CD4-positive, alpha-beta T cell (primary cell): ENCODE measurements at places on chromosomes 1 and 21.

DNA sequence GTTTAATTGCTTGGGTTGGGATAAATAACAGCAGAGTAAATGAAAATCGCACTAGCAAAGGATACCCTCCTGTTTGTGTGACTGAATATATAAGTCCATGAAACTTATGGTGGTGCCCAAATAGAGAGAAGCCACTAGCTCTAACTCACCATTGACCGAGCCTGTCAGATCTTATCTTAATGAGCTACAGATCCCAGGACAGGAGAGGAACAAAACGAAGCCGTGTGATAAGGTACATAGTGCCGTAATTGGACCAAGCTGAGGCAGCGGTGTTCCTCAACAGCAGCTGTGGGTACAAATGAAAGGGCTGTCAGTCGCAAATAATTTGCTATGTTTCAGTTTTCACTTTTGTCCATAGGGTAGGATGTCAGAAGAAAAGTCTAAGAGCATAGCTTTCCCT lies 276.1 kb downstream of the PTBP2 start:
- no peak for DNase-seq

DNA sequence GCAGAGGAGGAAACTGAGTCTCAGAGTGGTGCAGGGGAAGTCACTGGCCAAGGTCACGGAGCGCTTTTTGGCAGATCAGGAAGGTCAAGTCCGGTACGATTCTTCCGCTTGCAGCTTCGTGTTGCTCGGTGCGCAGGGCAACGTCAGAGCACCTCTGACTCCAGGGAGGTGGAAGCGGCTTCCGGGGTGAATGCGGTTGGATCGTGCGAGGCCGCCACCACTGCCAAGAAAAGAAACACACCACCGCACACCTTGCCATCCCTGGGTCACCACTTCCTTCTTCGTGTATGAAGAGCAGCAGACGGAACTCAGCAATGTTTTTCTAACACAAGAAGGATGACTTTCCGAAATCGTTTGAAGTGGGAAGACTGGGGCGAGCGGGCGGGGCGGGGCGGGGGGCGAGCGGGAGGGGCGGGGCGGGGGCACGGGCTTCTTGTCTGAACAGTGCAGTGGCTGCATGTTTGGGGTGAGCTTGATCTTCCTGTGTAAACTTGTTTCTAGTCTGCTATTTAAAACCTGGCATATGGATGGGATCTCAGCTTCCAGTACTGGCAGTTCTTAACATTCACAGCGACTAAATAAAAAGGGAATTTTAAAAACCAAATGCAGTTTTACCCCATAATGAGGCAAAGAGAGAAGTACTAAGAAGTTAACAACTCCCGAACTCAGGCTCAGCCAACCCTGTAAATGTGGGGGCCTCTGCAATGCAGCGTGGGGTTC lies 300.0 kb downstream of the RRAGC start:
- DNase-seq = peak; percentile 91

DNA sequence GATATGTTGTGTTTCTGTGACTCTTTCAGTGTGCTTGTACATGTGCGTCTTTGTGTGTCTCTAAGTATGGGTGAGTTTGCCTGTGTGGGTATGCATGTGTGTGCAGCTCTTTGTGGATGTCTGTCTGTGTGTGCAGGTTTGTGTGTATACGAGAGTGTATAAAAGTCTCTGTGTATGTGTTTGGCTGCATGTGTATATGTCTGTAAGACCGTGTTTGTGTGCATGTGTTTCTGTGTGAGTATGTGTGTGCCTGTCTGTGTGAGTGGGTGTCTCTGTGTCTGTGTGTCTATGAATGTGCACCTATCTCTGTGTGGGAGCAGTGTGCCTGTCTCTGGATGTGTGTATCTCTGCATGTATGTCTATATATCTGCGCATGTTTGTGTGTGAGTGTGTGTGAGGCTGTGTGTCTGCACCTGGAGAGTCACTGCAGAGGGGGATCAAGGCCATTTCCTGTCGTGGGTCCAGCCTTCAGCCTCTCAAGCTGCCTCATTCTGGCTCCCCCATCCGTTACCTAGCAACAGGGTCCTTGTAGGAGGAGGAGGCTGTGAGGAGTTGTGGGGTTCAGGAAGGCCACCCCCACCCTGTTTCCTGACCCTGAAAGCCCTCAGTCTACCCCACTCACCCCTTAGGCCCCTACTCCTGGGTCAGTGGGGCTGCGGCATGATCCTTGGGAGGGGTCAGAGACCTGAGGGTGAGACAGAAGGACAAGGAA lies 10.4 kb downstream of the FGR start:
- DNase-seq = no peak

DNA sequence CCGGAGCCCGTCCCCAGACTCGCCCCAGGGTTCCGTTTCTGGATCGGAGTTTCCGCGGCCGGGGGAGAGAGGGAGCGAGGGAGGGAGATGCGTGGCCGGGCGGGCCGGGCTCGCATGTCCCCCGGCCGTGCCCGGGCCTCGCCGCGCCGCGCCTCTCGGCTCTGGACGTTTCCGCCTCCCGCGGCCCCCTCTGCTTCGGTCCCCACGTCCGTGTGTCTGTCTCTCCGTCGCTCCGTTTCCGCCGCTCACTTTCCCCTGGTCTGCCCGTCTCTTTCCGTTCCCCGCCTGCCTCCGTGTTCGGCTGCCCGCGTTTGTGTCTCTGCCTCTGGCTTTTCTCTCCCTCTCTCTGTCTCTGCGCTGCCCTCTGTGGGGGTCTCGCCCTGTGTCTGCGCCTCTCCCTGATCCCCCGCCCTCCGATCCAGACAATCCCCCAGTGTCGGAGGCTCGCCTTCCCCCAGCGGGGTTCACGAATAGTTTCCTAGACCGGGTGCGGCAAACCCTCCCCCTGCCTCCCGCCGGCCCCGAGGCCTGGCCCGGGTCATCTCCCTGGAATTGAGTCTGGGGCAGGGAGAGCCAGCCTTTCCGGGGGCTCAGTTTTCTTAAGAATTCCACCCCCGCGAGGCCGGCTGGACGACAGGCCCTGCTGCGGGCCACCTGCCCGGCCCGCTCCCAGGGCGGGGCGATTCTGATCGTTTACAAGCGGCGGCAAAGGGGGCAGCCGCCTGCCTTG lies 735 bp downstream of the NBL1 start:
- DNase-seq = peak; percentile 63

- DNase-seq = no peak
These were observed 49.4 kb upstream of the COL18A1 start for GRCh38 chr21:45355573-45355972.

DNA sequence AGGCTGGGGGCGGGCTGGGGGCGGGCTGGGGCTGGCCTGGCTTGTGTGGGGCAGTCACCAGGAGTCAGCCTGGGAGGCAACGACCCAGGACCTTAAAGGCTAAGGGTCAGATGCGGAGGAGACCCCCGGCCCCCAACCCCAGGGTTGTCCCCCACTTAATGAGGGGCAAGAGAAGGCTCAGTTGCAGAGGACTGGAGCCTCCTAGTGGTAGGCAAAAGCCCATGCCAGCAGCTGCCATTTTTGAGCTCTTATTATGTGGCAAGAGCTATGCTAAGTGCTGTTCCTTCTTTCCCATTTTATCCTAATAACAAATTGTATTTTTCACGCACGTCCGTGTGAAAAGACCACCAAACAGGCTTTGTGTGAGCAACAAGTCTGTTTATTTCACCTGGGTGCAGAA lies 8.0 kb downstream of the KIAA1614 start:
- DNase-seq = no peak

GRCh38 chr1:180163041-180163440 lies 8.4 kb downstream of the QSOX1 start:
- no peak for DNase-seq

GRCh38 chr1:118206966-118207365 lies 21.9 kb upstream of the SPAG17 start:
- no peak for DNase-seq

DNA sequence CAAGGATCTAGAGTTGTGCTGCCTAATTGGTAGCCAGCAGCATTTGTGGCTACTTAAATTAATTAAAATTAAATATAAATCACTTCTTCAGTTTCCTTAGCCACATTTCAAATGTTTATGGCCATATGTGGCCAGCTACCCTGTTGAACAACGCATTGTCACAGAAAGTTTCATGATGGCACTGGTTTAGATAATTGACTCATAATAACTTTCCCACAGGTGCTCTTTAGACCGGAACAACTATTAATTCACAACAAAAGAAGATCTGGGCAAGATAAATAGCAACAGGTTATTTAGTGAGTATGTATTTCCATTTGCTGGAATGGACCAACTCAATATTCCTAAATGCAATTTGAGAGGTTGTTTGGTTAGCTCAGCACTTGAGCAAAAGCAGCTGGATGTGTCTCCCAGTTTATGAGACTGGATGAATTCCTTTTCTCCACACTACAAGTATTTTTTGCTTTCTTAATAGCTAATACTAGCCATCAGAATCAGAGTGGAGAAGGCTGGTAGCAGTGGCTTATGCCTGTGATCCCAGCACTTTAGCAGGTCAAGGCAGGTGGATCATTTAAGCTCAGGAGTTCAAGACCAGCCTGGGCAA lies 3.7 kb upstream of the AMIGO1 start:
- DNase-seq = no peak

GRCh38 chr1:18575620-18576019 lies 55.0 kb upstream of the PAX7 start:
- DNase-seq = peak; percentile 35

GRCh38 chr1:99004861-99005442 lies at the start of gene PLPPR5:
TSS of gene PLPPR5 (minus strand) at chr1:99004861. CDS start at chr1:99004671, 190 bp downstream.
- no peak for DNase-seq

GRCh38 chr1:184945029-184945428 lies 29.3 kb downstream of the NIBAN1 start:
- no peak for DNase-seq

- no peak for DNase-seq
These were observed 8.0 kb downstream of the CR1 start for GRCh38 chr1:207503950-207504349.

DNA sequence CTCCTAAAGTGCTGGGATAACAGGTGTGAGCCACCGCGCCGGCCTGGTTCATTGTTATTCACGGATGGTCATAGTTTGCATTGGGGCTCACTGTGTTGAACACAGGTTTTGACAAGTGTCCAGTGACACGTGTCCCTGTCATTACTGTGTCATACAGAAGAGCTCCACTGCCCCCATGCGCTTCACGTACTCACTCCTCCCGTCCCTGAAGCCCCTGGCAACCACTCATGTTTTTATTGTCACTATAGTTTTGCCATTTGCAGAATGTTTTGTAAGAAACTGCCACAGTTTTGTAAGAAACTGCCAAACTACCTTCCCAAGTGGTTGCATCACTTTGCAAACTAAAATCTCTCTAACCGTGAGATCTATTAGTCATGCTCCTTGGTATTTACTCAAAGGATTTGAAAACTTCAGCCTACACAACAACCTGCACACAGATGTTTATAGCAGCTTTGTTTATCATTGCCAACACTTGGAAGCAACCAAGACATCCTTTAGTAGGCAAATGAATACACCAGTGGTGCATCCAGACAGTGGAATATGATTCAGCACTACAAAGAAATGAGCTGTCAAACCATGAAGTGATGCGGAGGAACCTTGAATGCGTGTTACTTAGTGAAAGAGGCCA lies 163.2 kb upstream of the COL6A1 start:
- DNase-seq = no peak

- DNase-seq = no peak
These were observed 119.7 kb downstream of the PROX1 start for GRCh38 chr1:214107322-214108096.

- no peak for DNase-seq
These were observed 133.1 kb upstream of the NFIA start for GRCh38 chr1:60949154-60949825.

GRCh38 chr1:245730801-245731200 lies 576.0 kb downstream of the KIF26B start:
- no peak for DNase-seq

DNA sequence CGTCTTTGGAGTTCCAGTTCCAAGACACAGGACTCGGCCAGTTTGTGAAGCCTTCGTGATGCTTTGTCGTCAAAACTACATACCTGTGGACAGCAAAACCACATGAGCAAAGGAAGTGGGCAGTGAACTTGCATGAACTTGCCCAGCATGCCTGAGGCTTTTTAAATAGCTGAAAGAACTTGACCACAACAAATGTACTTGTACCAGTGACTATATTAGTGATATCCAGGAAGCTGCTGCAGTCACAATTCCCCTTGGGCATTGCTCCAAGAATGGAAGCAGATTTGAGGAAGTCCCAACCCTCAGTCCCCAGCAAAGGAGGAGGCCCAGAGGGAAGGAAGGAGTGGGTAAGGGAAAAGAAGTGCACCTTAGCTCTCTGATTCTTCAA lies 2.6 kb downstream of the FUCA1 start:
- no peak for DNase-seq

GRCh38 chr1:30745834-30746208 lies 11.8 kb downstream of the LAPTM5 start:
- DNase-seq = no peak

- no peak for DNase-seq
These were observed 45.5 kb downstream of the TGFB2 start for GRCh38 chr1:218390618-218391017.

- DNase-seq = no peak
These were observed 3.2 kb downstream of the SON start for GRCh38 chr21:33546086-33546485.

- no peak for DNase-seq
These were observed 180.6 kb upstream of the C1orf105 start for GRCh38 chr1:172239901-172240300.

DNA sequence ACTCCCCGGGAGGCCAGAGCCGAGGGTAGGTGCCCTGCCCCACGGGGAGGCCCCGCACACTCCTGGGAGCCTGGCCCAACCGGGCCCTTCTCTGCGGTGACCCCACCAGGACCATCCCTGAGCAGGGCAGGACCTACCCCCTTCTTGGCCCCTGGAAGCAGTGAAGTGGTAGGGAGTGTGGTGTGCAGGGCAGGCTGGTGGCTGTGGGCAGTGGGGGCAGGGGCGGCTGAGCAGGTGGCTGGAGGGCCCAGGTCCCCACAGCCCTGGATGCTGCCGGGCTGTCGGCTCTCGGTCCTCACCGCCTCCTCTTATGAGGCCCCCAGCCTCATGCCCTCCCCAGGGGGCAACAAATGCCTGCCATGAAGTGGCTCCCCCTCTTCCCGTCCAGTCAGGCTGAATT lies 19.5 kb downstream of the PLCH2 start:
- DNase-seq = no peak
